ENCODE measurements at places on chromosomes 6 and 20. TPM values are rescaled to one million over a fixed set of nuclear protein-coding genes. Genes with fewer than 3 reads are reported as not detected.

The MCCD1 gene
- total RNA-seq, result not detected

The OR12D3 gene
- not detected for total RNA-seq

The APOM gene
- total RNA-seq, result 1.5 TPM

GRCh38 chr6:25442898-25443297 lies 163.7 kb downstream of the CARMIL1 start:
- H3K27me3 ChIP-seq, result peaks cover 6% of the 10 kb centered on the region
- no peaks in the 10 kb centered on the region for H3K36me3 ChIP-seq
- DNase-seq, result no peak
- no peak overlapping the region for H3K4me3 ChIP-seq
- peak overlapping the region; percentile 45 for H3K27ac ChIP-seq

DNA sequence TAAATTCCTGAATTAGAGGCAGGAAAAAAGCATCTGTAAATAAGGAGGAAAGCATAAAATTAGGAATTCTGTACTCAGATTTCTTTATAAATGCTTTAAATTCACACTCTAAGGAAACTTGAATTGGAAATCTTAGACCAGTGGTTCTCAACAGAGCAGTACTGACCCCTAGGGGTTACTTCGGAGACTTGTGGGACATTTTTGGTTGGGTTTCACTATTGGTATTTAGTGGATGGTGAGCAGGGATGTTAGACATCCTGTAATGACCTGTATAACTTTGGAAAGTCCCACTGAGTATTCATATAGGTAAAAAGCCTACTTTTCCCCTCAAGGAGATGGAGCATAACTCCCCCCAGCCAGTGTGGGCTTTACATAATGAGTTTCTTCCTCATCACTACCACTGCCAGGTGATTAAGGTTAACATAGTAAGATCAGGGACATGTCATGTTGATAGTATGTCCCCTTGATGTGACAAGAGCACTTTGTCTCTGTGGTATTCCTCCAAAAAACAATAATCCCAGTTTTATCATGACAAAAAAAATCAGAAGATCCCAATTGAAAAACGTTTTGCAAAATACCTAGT lies 31.0 kb downstream of the GLO1 start:
- DNase-seq, result peak; percentile 18
- no peaks in the 10 kb centered on the region for H3K36me3 ChIP-seq
- H3K27me3 ChIP-seq, result no peaks in the 10 kb centered on the region
- peaks cover 1% of the 10 kb centered on the region for H3K4me1 ChIP-seq
- H3K27ac ChIP-seq, result no peak overlapping the region
- no peak overlapping the region for H3K4me3 ChIP-seq

DNA sequence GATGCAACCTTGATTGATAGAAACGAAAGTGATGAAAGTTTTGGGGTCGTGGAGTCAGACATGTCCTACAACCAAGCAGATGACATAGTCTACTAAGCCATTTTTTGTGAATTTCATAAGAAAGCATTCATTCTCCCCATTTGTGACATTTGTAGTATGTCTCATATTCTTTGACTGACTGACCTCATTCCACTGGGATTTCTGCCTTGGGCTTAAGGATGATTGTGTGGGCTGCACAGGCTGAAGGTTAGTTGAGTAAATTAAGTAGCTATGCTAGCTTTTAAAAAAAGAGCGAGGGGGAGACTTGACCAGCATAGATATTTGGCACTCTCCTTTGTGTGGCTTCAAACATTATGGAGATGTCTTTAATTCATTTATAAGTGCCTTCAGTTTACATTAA lies 28.9 kb downstream of the STMND1 start:
- no peaks in the 10 kb centered on the region for H3K4me1 ChIP-seq
- no peak overlapping the region for H3K27ac ChIP-seq
- no peaks in the 10 kb centered on the region for H3K36me3 ChIP-seq
- DNase-seq, result no peak
- H3K27me3 ChIP-seq, result no peaks in the 10 kb centered on the region
- H3K4me3 ChIP-seq, result no peak overlapping the region

DNA sequence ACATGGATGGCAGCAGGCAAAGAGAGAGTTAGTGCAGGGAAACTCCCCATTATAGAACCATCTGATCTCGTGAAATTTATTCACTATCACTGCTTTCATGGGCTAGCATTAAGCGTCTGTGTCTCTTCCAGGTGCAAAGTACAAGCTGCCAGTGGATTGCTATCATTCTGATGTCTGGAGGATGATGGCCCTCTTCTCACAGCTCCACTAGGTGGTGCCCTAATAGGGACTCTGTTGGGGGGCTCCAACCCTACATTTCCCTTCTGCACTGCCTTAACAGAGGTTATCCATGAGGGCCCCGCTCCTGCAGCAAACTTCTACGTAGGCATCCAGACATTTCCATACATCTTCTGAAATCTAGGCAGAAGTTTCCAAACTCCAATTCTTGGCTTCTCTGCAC lies 347.8 kb upstream of the HS3ST5 start:
- no peak for DNase-seq
- no peaks in the 10 kb centered on the region for H3K36me3 ChIP-seq
- no peak overlapping the region for H3K4me3 ChIP-seq
- H3K4me1 ChIP-seq, result no peaks in the 10 kb centered on the region
- no peak overlapping the region for H3K27ac ChIP-seq

Measured in glutamatergic neuron (in vitro differentiated cells).